ENCODE measurements at places on chromosomes 7 and 10.
A peak's percentile ranks its signal among the peaks of the same experiment; 100 is the strongest.

DNA sequence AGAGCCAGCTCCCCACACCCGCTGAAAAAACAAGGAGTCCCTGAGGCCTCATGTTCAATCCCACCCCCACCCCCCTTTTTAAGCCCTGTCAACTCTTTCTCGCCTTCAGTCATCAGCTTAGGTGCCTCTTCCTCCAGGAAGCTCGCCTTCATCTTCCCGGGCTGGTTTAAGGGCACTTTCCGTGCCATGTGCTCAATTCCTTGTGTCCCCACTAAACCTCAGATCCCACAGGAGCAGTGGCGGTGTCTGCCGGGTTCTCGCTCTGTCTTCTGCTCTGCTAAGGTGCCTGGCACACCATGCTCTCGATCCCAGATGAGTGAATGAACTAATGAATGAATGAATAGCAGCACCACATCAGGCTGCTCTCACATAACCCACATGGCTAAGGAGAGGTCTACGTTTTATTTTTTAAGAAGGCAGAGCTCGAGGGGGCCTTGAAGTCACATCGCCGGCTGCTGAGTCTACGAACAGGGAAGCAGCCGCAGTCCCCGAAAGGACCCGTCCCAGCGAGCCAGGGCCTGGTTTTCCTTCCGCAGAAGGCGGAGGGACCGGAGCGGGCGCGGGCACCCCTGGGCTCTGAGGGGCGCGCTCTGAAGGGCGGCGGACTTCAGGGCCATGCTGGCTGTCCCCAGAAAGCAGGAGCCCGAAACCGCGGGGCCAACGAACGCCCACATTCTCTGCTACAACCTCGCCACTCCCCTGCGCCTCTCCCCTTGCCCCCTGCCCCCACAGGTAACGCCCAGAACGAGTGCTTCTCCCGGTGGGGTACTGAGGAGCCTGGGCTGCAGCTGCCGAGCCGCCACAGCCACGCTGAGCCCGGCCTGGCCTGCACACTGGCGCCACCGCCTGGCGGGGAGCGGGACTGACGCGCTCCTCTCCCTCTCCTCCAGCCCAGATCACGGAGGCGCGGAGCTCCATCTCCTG lies 73.4 kb upstream of the KCNMA1 start:
- peak; percentile 73 for DNase-seq

GRCh38 chr7:7920481-7920880 lies 48.1 kb upstream of the GLCCI1 start:
- DNase-seq: no peak

DNA sequence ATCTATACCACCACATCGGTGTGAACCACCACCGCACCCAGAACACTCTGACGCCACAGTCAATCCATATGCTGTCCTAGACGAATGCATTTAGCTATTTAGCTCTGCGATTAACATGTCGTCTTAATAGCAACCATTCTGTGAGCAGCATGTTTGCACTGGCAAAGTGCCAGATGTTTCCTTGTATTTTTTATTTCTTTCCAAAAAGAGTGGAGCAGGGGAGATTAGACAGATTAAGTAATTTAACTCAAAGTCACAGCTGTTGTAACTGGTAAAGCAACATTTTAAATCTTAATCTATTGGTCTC lies 57.0 kb upstream of the ARL4A start:
- peak; percentile 46 for DNase-seq

DNA sequence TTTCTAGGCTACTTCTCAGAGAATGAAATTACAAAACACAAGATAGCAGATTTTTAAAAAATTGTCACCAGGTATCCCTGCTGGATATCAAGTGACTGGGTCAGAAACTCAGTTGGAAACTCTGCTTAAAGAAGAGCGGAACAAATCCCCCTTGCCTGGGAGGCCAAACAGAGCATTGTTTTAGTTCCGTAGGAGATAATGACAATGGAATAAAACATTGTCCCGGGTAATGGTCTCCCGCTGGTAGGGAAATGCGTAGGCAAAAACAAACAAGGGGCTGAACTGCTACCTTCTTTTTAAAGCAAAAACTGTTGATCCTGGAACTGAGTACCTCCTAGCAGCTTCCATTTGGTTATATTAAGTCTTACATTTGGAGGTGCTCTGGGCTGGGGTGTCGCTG lies 21.3 kb upstream of the VAX1 start:
- DNase-seq: no peak

DNA sequence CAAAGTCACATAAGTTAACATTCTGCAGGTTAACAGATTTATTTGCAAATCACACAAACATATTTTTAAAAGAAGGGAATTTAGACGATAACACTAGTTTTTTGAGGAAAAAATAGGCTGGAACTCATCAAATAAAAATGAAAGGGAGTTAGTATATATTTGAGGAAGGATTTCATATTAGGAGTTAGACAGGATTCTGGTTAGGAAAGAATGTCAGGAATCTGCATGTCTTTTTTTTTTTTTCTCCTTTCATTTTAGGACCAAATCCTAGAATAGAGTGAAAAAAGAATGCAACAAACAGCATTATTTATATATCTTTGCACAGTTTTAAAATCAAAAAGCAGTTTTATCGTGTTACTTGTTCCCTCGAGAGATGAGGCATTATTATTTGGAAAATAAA lies 8.9 kb upstream of the TRDMT1 start:
- peak; percentile 14 for DNase-seq

GRCh38 chr7:88291398-88292173 lies 15.1 kb downstream of the STEAP4 start:
- DNase-seq: no peak

GRCh38 chr10:97022616-97023015 lies 163.1 kb downstream of the SLIT1 start:
- DNase-seq: no peak

DNA sequence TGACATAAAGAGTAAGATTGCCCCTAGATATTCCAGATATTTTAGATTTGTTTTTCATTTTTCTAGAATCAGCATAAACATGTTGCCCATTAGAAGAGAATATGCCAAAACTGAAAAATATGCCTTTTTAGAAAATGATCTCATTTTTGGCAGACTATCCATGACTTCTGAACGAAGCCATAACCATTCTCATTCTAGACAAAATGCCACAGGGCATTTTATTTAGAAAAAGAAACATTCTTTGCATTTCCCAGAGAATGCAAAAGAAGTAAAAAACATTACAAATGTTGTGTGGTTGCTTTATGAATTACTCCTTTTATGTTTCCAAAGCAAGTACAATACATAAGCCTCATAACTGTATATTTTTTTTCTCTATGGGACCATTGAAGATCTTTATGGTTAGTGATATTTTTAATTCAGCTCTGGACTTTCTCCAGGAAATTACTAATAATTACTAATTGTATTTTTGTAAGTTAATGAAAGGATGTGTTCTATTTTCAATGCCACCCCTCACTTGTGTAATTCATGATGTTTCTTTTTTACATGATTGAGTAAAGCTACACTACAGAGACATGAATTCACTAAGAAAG lies 109.6 kb upstream of the SEM1 start:
- no peak for DNase-seq

DNA sequence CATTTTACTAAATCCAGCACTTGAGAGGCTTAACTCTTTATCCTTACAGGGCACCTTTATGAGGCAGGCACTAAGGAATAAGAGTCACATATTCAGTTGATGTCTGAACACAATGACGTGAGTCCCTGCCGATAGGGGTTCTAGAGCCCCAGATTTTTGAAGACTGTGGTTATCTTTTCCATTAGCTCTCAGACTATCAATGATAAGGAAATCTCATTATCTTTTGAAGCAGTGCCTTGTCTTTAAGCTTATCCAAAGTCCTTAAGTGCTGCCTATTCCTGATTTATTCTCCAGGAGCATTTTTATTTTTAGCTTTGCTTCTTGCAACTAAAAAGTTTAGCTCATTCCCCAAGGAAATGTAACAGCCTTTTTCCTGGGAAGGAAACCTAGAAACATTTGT lies 444.1 kb upstream of the LRRN3 start:
- no peak for DNase-seq

DNA sequence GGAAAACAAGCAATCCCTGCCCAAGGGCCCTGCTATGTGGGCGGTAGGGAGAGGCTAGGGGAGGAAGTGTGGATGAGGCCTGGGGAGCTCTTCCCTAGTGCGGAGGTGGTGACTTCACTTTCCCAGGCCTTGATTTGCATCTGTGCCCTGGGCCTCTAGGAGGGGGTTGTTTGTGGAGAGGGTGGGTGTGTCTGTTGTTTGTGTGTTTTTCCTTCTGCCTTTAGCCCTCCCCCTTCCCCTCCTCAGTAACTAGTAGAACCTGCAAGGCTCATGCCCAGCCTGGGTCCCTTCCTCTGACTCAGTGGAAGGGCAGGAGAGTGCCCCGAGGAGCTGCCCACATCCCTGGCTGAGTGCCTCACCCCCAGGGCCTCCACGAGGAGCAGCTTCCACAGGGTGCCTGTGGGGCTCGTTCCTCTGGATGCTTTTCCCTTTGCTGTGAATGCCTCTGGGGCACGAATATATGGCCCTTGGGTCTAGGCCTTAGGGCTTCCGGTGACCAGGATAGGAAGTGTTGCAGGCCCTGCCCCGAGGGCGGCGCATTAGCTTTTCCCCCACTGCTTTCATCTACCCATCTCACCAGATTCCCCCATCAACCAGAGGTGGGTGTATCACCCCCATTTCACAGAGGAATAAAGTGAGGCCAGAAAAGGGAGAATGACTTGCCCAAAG lies 89.4 kb upstream of the DUSP5 start:
- DNase-seq: peak; percentile 57

GRCh38 chr10:130483691-130484467 lies 347.7 kb downstream of the GLRX3 start:
- no peak for DNase-seq

DNA sequence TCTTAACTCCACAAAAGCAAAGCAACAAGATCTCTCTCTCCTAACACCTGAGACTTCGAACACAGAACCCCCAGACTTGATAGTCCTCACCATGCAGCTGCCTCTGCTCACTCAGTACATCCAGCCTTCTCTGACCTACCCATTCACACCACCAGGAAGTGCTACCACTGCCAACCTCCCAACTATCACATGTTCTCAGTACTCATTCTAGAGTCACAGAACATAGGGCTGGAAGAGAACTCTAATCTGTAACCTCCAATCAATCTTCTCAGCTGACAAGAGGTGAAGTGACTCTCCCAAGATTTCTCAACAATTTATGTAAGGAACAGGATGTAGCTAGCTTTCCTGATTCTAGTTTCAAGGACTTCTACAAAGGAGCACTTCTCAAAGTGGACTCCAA lies 3.8 kb downstream of the NUDCD3 start:
- DNase-seq: peak; percentile 43

GRCh38 chr7:132387596-132387995 lies 188.7 kb downstream of the PLXNA4 start:
- DNase-seq: no peak

- DNase-seq: no peak
Measured at GRCh38 chr10:95503526-95503925, 57.6 kb downstream of the SORBS1 start.

- DNase-seq: peak; percentile 72
Measured at GRCh38 chr7:15764851-15765382, 78.4 kb upstream of the MEOX2 start.

- no peak for DNase-seq
Measured at GRCh38 chr10:49365275-49365674, 30.6 kb downstream of the DRGX start.

DNA sequence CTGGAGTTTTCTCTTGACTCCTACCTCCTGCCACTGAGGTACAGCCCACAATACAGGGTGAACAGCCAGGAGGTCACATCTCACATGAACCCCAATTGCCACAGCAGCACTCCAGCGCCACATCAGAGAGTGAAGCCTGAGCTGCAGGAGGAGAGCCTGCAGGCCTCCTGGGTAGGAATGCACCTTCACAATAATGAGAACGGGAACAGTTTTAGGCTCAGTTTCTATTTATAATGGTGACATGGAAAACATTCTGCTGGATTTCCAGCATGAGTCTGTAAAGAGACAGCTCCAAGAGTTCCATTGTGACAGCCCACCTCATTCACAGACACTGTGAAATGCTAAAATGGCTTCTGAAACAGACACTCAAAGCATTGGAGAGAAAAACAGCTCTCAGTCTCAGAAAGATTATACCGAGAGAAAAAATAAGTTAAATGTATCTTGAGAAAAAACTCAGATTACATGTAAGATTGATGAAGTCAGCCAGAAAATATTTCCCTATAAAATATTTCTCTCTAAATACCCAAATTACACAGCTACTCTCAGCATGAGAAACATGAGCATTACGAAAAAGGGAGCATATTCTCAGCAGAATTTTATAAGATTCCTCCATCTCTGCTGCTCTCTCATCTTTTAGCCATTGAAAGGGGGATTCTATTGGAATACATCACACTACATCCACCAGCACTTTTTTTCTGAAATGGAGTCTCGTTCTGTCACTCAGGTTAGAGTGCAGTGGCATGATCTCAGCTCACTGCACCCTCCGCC lies 11.3 kb downstream of the ZNF680 start:
- no peak for DNase-seq

DNA sequence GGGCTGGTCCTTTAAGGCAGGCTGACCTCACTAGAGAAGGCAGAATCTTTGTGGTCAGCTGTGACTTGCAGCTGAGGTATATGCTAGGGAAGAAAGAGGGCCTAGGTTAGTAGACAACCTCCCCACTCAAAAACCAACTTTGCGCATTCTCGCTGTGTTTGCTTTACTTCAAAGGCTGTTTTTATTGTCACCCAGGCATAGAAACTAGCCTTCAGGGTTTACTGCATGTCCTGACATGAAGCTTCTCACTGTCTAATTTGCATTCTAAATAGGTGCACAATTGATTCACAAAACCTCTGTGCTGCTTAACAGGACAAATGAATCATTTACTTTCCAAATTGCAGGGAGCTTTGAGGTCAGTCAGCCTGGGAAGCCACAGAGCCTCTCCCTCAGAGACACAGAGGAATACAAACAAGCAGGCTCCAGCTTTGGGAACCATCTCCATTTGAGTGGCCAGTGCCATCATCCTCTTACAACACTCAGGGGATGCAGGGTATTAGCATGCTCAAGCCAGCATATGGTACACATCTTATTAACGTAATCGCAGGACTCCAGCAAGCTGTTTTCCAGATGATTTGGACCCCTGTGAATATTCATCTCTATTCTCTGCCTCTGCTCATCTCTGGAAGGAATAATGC lies 596.4 kb upstream of the GHITM start:
- no peak for DNase-seq

DNA sequence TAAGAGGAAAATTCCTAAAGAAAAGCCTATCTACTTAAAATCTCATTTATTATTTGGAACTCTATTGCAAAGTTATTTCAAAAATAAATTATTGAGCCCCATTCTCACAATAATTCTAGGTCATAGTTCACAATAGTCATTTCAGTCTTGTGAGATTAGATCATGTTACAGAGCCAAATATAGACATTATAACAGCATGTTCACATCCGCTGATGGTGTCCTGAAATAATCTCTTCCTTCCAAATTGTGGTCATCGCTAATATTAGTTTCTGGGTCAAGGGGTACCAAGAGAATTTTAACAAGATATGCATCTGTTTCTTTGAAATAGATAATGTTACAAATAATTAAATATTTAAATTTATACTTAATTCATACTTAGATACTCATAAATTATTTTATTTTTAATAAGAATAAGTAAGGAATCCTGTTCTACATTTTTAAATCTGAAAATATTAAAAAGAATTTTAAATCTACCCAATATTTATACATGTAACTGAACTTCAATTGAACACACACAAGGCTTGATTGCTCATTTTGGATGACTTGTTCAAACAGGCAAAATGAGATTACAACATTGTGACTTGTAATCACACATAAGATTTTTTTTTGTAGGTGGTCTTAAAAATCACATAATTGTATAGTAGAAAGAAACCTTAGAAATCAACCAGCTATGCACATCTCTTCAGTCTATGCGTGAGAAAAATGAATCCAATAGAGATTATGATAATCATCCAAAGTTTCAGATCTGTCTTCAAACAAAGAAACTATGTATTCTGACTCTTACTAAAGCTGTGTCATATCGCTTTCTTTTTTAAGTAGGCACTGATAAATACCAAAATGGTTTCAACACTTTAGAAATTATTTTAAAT lies 13.1 kb downstream of the GNAT3 start:
- peak; percentile 41 for DNase-seq
